ENCODE measurements at places on chromosomes 7 and 10. TPM values are rescaled to one million over a fixed set of nuclear protein-coding genes. Genes with fewer than 3 reads are reported as not detected.

GRCh38 chr10:88194041-88194887 lies 330.8 kb downstream of the PTEN start:
- no peaks in the 10 kb centered on the region for H3K4me1 ChIP-seq
- H3K36me3 ChIP-seq, result no peaks in the 10 kb centered on the region
- H3K4me3 ChIP-seq, result no peak overlapping the region
- no peaks in the 10 kb centered on the region for H3K27me3 ChIP-seq

- no peak for DNase-seq
- H3K27me3 ChIP-seq, result no peaks in the 10 kb centered on the region
- H3K4me1 ChIP-seq, result peaks cover 22% of the 10 kb centered on the region
- H3K4me3 ChIP-seq, result no peak overlapping the region
- H3K36me3 ChIP-seq, result no peaks in the 10 kb centered on the region
Measured at GRCh38 chr7:75945297-75946168, 30.6 kb downstream of the POR start.

- no peak overlapping the region for H3K4me3 ChIP-seq
- DNase-seq, result no peak
- H3K36me3 ChIP-seq, result no peaks in the 10 kb centered on the region
- no peak overlapping the region for H3K27ac ChIP-seq
Measured at GRCh38 chr7:69817121-69817520, 218.8 kb downstream of the AUTS2 start.

DNA sequence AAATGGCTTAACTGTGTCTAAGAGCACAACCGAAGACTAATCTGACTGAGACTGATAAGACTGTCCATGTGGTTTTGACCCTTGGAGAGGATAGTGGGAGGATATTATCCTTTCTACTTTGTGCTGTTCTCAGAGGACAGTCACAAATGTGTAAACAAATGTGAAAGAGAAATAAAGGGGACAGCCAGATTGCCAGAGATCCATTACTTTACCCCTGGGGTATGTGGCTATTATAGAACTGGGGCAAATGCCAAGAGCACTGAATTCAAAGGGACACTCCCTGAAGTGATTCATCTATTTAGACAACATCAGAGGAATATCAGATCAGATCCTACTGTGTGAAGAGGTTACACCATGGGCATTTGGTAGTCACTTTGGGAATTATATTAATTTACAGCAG lies 154.7 kb downstream of the RNLS start:
- H3K27ac ChIP-seq, result no peak overlapping the region
- H3K36me3 ChIP-seq, result no peaks in the 10 kb centered on the region
- DNase-seq, result no peak
- H3K27me3 ChIP-seq, result no peaks in the 10 kb centered on the region

GRCh38 chr10:116331815-116332214 lies 7.6 kb downstream of the CCDC172 start:
- H3K27me3 ChIP-seq, result peaks cover 4% of the 10 kb centered on the region
- H3K4me1 ChIP-seq, result no peaks in the 10 kb centered on the region
- H3K36me3 ChIP-seq, result no peaks in the 10 kb centered on the region
- no peak overlapping the region for H3K4me3 ChIP-seq
- no peak for DNase-seq

GRCh38 chr10:21926949-21927348 lies 76.6 kb downstream of the DNAJC1 start:
- no peak overlapping the region for H3K27ac ChIP-seq
- H3K4me3 ChIP-seq, result no peak overlapping the region
- DNase-seq, result no peak
- no peaks in the 10 kb centered on the region for H3K4me1 ChIP-seq
- H3K27me3 ChIP-seq, result no peaks in the 10 kb centered on the region
- H3K36me3 ChIP-seq, result no peaks in the 10 kb centered on the region

The DRGX gene
- not detected for total RNA-seq

The GNAT3 gene
- not detected for total RNA-seq

The FEZF1 gene
- not detected for total RNA-seq
